ENCODE measurements at places on chromosomes 11 and 22. TPM values are rescaled to one million over a fixed set of nuclear protein-coding genes. Genes with fewer than 3 reads are reported as not detected.

Gene P2RY2
- 0.07 TPM for total RNA-seq

Gene DEFB131B
- total RNA-seq, result not detected

Gene ANO1
- total RNA-seq, result not detected

Gene SCGB1D2
- total RNA-seq, result not detected

Gene OR2AG2
- total RNA-seq, result 0.18 TPM

Gene TALDO1
- 277 TPM for total RNA-seq

Data from T-helper 2 cell treated with Interferon-gamma antibody and Interleukin-4, amounts not matched to agents 100 ng/mL and 5 ng/mL, for 36 hours (primary cell).